ENCODE measurements at places on chromosomes 7 and 10.

GRCh38 chr7:110779339-110779738 lies 311.6 kb upstream of the LRRN3 start:
- DNase-seq = no peak

- no peak for DNase-seq
Measured at GRCh38 chr7:129742256-129742655, 130.7 kb downstream of the NRF1 start.

DNA sequence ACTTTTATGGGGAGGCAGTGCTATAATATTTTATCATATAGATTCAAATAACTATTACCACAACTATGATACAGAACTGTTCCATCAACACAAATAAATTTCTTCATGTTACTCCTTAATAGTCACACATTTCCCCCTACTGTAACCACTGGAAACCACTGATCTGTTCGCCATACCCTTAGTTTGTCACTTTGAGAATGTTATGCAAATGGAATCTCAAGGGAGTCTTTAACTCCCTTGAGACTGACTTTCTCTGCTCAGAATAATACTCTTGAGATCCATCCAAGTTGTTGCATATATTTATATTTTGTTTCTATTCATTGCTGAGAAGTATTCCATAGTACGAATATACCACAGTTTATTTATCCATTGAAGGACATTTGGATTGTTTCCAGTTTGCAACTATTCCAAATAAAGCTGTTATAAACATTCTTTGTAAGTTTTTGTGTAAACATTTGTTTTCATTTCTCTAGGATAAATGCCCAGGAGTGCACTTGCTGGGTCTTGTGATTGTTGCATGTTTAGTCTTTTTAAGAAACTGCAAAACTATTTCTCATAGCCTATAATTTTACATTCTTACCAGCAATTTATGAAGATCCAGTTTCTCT lies 19.7 kb upstream of the PON2 start:
- no peak for DNase-seq

GRCh38 chr7:148419856-148420832 lies 170.4 kb upstream of the C7orf33 start:
- DNase-seq = no peak

DNA sequence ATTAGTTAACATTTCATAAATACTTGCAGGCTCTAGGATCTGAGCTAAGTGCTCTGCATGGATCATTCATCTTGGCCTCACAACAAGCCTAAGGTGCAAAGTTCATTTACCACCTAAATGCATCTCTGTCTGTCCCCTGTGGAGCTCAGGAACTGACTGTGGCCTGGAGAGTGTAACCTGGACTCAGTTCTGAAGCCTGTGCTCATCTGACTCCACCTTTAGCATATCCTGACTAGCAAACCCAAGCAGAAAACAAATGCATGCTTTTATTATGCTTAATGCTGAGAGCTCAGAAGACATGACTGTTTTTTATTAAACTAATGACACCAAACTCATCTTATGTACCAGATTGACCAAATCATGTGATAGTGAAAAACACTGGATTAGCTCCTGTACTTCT lies 245.6 kb upstream of the INHBA start:
- DNase-seq = no peak

- DNase-seq = no peak
Measured at GRCh38 chr7:4724648-4725013, 42.5 kb downstream of the FOXK1 start.

GRCh38 chr7:84176716-84177115 lies 17.9 kb downstream of the SEMA3A start:
- DNase-seq = no peak

DNA sequence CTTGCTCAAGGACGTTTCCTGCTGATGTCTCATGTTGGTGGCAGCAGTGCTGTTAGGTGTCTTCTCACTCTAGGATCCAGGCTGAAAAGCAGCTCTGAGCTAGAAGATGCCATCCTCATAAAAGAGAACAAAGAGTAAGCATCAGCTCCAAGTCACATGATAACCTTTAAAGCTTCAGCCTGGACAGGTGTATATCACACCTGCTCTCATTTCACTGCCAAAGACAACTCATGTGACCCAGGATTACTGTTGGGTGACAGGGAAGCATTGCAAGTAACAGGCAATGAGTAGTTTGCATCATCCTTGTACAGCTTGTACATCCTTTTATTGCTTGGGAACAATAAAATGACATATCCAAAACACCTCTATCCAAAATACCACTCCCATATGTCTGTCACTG lies 423.4 kb upstream of the DPP6 start:
- DNase-seq = no peak

GRCh38 chr10:90458054-90458453 lies 399.8 kb downstream of the HTR7 start:
- no peak for DNase-seq

DNA sequence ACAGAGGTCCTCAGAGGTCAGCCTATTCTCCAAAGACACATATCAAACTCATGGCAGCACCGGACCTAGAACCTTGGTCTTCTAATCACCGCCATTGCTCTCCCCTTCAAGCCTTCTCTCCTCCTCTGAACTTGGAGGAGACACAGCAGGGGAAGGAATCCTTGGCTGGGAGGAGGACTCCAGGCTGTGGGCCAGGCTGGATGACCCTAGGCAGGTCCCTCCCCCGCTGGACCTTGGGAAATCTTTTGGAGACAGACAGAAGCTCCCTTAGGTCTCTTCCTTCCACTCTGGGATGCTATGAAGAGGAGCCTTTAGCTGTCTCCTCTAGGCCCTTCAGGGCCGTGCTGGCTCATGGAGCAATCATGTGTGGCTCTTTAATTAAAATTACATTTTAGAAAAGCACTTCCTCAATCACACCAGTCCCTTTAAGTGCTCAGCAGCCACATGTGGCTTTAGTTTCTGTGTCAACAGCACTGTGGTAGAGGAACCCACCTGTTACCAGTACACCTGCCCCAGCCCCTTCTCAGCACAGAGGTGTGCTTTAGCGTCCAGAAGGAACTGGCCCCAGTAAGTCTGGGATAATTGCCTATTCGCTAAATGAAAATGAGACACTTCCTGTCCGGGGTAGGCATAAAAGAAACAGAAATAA lies 238.2 kb downstream of the CELF2 start:
- DNase-seq = no peak

GRCh38 chr10:78066012-78066411 lies 32.3 kb downstream of the RPS24 start:
- no peak for DNase-seq

DNA sequence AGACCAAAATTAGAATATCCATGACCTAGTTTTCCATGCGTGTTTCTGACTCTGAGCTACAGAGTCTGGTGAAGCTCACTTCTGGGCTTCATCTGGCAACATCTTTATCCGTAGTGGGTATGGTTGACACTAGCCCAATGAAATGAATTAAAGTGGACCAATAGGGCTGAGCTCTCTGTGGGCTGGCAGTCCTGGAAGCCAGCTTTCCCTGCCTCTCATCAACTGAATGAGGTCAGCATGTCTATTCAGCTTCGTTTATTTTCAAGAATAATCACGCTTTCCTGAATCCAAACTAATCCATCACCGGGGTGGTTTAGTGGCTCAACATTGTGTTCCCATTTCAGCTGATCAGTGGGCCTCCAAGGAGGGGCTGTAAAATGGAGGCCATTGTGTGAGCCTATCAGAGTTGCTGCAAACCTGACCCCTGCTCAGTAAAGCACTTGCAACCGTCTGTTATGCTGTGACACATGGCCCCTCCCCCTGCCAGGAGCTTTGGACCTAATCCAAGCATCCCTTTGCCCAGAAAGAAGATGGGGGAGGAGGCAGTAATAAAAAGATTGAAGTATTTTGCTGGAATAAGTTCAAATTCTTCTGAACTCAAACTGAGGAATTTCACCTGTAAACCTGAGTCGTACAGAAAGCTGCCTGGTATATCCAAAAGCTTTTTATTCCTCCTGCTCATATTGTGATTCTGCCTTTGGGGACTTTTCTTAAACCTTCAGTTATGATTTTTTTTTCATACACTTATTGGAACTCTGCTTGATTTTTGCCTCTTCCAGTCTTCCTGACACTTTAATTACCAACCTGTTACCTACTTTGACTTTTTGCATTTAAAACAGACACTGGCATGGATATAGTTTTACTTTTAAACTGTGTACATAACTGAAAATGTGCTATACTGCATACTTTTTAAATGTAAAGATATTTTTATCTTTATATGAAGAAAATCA lies 35.5 kb downstream of the CAV1 start:
- DNase-seq = no peak

DNA sequence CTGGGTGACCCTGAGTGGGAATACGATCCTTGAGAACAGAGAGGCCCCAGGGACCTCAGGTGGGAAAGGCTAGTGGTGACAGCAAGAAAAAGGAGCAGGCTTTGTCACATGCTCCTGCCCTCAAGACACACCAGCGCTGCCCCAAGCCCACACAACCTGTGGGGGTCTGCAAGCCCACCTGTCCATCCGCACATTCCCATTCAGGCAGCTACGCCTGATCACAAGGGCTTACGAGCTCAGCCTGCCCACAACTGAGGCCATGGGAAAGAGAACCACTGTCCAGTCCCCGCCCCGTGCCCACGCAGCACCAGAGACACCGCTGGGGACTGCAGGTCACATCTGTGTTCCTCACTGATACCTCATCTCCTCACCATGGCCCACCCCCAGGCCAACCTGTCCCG lies 26.7 kb downstream of the EBF3 start:
- DNase-seq = no peak

DNA sequence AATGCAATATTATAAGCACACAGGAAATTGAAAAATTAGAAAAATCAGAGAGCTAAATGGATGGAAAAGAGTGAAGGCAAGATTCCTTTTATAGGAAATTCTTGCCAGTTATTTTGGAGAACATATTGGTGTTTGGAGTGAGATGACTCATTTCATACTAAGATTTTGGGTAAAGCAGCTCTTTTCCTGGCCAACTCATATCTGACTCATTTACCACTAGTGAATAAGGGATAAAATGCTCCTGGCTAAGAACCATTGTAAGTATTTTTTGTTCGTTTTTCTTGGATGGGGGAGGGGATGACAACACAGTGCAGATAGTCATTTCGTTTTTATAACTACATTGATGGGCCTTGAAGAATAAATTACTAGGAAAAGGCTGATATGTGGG lies 139.3 kb downstream of the TWIST1 start:
- no peak for DNase-seq

GRCh38 chr10:124640538-124641231 lies 103.5 kb downstream of the FAM53B start:
- no peak for DNase-seq

DNA sequence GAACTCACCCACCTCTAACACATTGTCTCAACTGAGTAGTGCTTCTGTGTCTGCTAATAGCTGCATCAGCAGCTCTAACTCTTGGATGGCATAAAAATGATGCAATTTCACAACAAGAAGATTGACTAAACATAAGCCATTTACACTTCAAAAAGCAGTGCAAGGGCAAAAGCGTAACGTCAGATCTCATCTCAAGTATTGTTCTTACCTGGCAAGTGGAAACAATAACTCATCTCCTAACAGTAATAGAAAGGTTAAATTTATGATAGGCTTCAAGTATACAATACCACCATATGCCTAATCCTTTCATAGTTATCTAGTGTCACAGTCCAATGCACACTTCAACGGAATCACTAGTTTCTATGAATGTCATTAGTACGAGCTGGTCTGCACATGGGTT lies 14.8 kb downstream of the TPK1 start:
- DNase-seq = no peak

DNA sequence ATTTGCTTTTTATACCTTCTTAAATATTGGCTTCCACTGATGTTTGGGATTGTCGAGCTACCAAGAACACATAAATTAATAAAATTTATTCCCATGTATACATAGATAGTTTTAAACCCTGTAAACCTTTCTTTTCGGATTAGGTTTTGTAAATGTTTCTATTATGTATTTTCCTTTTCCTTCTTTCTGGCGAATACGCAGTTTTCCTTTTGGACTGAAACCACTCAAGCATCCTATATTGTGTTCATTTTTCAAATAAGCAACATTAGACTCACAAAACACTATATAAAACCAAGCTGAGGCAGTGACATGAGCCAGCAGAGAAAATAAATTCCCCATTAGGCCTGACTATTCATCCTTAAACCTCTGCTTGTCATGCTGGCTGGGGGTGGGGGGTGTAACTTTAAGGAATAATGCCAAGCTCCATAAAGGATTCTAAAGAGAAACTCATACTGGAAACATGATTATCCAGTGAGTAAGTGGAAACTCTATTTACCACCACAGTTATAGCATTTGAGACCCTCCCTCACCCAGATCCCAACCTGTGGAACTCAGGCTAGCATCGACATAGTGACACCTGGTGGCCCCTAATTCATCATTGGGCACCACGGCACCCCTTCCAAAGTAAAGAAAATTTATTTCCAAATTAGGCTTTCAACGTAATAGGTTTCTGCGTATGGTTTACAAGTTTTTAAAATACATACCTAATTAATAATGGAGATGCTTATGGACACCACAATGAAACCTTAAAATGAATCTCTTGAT lies 86.5 kb upstream of the CELF2 start:
- no peak for DNase-seq

GRCh38 chr7:90396420-90396819 lies 6.8 kb upstream of the CLDN12 start:
- no peak for DNase-seq

DNA sequence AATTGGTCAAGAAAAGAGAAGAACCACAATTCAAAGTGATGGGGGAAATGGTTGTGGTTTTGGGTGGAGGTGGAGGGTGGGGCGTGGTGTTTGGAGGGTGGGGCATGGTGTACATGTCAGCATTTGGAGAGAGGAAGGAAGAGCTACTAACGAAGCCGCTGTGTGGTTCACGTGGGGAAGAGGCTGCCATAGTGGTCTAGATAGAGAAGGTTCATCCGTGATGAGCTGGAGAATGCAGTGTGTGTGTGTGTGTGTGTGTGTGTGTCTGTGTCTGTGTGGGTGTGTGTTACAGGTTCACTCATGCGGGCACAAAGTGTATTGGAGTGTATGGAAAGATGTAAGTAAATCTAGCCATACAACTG lies 6.1 kb upstream of the VCL start:
- no peak for DNase-seq

DNA sequence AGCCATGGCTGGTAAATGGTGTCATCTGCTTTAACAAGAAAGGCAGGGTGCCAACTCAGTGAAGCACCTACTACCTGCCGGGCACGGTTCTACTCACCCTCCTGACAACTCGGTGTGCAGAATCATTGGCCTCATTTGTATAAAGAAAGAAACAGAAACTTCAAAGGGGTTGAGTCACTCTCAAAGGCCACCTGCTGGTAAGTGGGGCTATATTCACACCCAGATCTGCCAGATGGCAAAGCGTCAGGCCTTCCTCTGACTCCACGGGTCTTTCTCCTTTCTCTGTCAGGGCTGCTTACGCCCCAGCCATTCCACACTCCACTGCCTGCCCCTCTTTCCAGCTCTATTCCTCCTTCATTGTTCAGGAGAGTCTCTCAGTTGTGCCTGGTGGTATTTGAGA lies 309.2 kb downstream of the GFRA1 start:
- DNase-seq = no peak

- peak; percentile 78 for DNase-seq
Measured at GRCh38 chr10:124741281-124741921, 2.8 kb downstream of the FAM53B start.
